ENCODE measurements at places on chromosomes 11 and 22.

DNA sequence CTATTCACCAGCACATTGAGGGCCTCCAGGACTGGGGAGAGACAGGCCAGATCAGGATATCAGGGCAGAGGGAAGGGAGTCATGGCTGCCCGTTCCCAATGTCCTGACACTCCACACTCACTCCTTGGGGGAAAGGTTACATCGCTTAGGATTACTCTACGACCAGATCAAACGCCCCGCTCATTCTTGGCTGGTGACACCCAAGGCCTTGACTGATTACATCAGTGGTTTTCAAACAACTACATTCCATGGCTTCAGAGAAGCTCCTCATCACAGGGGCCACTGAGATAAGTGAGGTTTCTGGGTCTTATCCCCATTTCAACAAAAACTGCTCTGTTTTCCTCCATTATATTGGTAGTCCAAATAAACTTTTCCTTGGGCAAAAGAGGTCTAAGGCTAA lies 15.0 kb downstream of the UBE2L6 start:
- no peak for DNase-seq

GRCh38 chr22:45891471-45891995 lies 85.4 kb downstream of the WNT7B start:
- DNase-seq = no peak

DNA sequence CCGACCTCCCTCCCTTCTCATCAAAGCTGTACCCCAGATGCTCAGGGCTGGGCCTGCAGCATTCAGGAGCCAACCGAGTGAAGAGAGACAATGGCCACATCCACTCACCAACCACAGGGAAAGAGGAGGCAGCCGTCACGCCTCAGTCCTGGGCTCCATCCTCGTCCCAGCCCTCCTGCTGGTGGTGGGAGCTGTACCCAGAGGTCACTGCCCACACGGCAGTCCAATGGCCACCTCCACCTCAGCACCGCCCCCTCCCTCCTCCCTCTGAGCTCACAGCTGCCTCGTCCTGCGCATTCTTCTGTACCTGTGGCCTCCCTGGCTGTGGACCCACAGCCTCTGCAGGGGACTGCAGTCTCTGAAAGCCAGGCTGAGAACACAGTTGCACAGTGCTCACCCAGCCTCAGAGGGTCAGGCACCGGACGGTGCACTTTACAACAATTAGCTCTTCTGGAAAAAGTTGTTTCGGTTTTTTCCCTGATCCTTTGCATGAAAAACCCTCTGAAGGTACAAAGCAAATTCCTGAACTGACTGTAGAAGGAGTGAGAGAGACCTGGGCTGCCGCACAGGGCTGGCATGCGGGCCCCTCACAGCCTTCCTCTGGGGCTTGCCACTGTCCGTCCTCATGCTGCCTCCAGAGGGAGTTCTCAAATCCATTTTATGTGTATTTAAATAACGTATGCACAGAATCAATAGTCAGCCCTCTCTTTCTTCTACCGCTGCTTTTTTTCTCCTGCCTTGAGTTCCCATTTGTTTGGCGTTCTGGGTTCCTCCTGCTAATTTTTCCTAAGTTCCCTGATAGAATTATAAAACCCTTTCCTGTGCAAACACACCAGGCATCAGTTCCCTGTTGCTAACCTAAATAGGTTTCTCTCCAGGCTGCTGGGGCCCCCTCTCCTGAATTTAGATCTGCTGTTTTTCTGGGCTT lies 52.7 kb downstream of the PHF21B start:
- no peak for DNase-seq

- DNase-seq = no peak
Observed at GRCh38 chr11:32400196-32400595, 35.1 kb downstream of the WT1 start.

- no peak for DNase-seq
Observed at GRCh38 chr11:130890039-130890745, 26.1 kb downstream of the SNX19 start.

- no peak for DNase-seq
Observed at GRCh38 chr11:19869466-19869865, 156.8 kb downstream of the NAV2 start.

Data from RCC 7860 (cell line).